Caco-2 (cell line): ENCODE measurements at places on chromosomes 6 and 20.

DNA sequence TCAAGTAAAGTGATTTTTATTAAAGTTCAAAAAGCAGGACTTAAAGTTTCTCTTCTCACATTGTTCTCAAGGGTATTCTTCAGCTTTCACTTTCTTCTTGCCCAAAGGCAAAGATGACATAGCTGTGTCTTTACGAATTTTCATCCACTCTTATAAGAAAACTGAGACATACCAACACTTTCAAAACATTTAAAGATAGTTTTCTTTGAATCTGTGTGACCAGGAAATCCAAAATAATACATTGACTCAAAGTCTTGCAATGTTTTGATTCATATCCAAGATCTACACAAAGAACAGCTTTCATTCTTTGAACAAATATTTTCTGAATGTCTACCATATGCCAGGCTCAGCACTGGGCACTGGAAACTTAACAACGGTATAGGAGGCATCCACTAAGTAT, 117.9 kb downstream of the SIM1 start:
- DNase-seq, result no peak

DNA sequence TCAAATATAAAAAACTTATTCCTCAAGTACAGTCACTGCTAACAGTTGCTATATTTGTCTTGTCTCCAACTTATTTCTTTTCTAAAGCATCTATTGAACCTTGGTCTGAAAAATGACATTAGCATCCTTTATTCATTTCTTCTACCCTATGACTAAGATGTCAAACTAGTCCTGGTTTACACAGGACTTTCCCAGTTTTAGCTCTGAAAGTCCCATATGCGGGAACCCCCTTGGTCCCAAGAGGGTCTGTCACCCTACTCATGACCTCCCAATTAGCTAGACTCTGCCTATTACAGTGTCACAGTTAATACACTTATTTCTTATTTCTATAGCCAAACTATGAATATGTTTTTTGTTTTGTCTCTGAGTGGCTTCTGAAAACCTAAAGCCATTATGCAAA, 37.1 kb downstream of the PLEKHG1 start:
- DNase-seq, result no peak

- peak; percentile 100 for DNase-seq
Measured at GRCh38 chr20:34516247-34517113, at the start of gene DYNLRB1. DYNLRB1 (plus strand) TSS chr20:34516422; CDS start chr20:34516459, 37 bp downstream.

DNA sequence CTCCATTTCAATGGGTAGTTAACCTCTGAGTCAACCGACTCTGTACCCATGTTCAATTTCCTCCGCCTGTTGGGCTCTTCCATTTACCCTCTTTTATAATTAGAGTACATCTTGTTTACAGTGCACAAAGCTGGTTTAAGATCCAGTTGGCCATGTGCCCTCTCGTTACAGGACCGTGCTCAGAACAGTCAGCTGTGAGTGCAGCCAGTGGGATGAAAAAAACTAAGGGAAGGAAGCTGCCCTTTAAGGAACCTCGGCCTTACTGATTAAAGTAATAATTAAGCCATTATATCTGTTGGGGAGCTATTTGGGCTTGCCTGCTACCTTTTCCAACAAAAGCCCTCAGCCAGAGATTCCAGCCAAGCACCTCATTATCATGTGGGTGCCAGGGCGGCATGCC, 68.8 kb downstream of the TMEM170B start:
- DNase-seq, result no peak

DNA sequence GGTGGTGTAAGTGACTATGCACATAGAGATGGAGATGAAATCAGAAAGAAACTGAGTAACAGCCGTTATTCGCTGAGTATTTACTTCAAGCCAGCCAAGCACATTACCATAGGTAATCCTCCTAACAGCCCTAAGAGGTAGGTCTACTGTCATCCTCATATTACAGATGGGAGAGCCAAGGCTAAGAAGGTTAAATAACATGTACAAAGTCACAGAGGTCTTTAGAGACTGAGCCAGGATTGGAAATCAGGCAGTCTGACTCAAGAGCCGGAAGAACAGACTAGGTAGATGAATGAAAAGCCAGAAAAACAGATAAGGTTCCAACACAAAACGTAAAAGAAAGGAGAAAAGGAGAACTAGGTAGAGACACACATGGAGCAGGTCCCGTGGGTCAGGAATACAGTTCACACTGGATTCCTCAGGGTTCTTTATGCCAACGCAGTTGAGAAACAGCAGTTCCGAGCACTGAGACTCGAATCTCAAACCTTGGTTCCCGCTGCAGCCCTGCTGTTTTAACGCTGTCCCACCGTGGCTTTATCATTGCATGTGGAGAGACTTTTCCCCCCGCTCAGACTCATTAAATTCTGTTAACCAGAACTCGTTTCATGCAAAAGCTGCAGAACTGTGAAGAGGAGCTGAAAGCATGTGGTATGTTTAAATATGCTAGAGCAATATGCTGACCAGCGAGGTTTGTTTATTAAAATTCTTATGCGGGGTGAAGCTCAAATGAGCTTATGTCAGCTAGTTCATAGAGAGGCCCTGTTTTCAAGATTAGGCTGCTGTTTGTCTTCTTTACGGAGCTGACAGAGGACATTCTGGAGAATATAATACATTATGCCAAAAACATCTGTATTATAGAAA, 537.9 kb downstream of the CD83 start:
- no peak for DNase-seq

DNA sequence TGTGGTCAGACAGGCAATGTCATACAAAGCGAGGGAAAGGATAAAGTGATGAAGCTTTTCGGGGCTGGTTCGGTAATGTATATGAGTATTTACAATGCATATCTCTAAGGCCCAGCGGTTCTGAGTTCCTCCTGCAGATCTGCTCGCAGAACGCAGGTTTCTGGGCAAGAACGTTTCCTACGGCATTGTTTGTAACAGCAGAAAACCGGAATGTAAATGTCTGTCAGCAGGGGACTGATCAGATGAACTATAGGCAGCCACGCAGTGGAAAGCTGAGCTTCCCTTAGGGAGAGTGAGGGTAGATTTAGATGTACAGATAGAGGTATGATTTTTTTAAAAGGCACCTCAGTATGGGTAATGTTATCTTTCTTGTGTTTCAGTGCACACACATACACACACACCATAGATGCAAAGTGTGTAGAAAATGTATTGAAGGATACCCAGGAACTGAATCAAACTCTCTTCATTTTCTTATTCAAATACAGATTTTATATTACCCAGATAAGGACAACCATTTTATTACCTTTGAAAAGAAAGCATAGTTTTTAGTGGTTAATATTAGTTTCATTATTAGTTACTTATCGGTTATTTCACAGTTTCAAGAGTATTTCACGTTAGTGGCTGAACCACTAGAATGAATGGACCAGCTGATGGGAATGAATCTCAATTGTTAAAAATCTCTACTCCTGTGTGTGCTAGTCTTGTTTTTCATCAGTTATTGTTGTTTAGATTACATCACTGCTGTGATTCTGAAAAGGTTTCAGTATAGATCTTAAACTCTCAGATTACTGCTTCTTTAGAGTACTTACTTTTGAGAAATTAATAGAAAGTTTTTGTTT, 56.2 kb downstream of the SNX9 start:
- DNase-seq, result no peak

DNA sequence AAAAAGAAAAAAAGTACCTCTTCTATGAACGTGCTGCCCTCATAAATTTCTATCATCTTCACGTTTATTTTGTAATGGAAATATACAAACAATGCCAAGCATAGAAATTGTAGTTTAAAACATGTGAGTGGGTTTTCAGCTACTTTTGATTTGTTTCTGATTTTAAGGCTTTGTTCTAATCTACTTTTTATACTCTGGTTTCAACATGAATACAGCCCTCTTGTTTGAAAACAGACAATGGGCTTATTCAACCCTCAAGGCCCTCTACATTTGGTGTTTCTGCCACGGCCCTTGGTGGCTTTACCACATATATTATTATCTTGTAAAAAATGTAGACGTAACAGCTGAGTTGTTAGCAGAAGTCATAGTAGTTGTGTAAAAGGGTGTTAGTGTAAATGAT, 153.9 kb downstream of the SOX4 start:
- no peak for DNase-seq

GRCh38 chr20:44494266-44494665, 18.6 kb downstream of the TTPAL start:
- DNase-seq, result no peak

DNA sequence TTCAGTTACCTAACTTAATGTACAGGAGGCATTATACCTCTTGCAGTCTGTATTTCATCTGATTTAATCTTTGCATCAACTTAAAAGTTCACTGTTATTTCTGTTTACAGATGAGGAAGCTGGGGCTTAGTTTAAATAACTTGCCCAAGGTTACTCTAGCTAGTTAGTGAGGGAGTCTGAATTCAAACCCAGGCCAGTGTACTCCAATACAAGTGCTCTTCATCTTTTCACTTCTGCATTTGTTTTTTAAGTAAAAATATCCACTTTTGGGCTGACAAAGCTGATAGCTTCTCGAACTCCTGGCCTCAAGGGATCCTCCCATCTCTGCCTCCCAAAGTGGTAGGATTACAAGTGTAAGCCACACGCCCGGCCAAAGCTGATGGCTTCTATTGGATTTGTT, 23.6 kb downstream of the RREB1 start:
- no peak for DNase-seq

DNA sequence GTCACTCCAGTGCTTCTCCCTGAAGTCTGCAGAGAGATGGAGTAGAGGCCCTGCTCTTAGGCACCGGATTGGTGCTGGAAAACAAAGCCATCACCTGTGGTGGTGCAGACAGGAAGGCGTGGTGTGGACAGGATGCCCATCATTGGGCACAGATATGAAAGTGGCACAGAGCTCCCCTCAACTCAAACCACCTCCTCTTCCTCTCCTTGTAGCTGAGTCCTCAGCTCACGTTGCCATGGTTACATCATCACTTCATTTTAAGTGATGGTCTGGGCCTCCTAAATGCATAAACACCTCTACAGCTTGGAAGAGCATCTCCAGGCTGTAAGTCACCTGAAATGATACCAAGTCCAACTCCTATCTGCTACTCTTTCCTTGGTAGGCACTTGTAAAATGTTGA, 8.0 kb upstream of the RTF2 start:
- no peak for DNase-seq

GRCh38 chr20:40815156-40816038, 126.4 kb upstream of the MAFB start:
- no peak for DNase-seq

DNA sequence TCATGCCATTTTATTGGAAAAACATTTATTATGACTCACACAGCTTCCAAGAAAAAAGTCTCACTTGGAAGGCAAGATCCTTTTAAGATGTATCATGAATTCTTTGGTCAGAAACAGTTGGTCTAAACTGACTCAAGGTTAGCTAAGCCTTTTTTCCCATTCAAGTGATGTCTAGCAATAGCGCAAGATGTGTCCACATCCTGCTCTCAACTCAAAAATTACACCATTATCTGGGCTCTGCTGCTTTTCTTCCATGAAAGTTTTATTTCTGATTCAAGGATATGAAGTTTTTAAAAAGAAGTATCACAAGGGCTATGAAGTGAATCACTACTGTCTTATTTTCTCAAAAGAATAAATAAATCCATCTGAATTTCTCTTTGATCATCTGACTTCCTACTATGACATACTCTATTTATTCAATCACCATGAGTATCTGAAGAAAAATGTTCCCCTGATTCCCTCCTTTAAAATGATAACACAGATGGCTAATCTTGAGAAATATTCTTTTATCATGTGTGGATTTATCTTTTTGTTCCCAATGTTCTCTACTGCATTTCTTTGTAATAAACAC, 139.2 kb downstream of the AHI1 start:
- no peak for DNase-seq

DNA sequence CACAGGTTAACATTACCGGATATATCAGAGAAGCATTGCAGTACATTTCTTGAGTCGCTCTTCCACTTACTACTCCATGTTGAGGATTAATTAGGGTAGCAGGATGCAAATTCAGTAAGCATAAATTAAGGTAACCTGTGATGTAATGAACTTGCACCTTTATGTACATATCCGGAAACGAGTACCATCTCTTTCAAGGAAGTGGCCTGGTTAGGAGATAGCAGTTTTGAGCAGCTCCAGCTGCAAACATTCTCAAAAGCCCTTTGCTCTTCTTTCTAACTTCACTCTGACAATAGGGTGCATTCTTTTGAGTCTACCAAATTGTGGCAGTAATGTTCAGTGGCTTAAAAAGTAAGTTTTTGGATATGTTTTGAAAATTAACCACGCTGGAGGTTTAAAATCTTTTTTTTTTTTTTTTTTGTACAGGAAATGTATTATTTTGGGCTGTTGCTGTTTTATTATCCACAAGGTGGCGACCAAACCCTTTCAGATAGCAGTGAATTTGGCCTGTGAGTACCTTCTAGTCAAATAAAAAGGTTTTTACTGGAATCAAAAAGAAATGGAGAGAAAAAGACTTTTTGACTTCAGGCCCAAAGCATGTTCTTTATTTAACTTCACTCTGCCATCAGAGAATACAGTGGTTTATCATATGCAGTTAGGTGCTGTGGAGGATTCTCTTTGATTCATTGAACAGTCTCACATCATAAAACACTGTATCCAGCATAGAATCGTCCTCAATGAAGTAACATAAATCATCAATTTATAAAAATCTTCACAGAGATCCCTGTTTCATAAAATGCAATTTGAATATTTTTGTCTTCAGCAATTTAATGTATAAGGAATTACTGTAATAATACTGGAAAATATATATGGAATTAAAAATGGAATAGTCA, 8.9 kb downstream of the FAM217B start:
- DNase-seq, result peak; percentile 59

- DNase-seq, result no peak
Measured at GRCh38 chr6:16684896-16685554, 76.2 kb downstream of the ATXN1 start.

GRCh38 chr20:32672982-32673851, 524 bp downstream of the C20orf203 start:
- no peak for DNase-seq

- no peak for DNase-seq
Measured at GRCh38 chr20:44004306-44004915, 89.8 kb downstream of the TOX2 start.

DNA sequence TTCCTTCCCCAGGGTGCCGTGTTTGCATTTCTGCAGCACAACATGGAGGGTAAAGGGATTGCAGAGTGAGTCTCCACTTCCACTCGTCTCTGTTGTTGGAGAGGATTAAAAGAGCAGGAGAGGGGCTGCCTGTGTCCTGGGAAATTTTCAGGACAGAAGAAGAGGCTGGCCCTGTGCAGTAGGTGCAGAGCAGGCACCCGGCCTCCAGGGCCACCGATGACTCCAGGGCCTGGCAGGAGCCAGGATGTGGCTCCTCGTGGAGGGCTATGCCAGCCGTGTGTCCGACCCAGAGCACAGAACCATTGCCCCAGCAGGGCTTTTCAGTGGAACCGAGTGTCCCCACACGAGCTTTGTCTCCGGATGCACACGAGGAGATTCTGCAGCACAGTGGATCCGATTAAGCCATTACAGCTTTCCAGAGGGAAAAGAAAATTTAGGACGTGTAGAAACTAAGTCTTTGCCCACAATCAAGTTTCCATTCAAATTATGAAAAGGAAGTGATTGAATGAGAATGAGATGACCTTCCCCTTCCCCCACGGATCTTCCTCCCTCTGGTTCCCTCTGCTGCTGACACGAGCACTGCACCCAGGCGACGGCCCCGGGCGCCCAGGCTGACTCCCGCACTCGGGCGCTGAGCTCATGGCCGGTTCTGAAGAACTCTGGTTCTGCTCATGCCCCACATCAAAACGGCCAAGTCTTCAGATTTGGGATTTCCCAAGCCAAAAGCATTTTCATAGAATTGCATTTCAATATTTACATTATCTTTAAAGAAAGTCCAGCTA, 43.1 kb upstream of the UNC93A start:
- no peak for DNase-seq

- no peak for DNase-seq
Measured at GRCh38 chr6:50653253-50653652, 60.1 kb upstream of the TFAP2D start.

GRCh38 chr6:79173378-79173777, 61.1 kb downstream of the HMGN3 start:
- DNase-seq, result no peak
